Naive thymus-derived CD4-positive, alpha-beta T cell (primary cell): ENCODE measurements at places on chromosomes 2 and 18. TPM values are rescaled to one million over a fixed set of nuclear protein-coding genes. Genes with fewer than 3 reads are reported as not detected.

- H3K27ac ChIP-seq: no peak overlapping the region
- H3K4me3 ChIP-seq: no peak overlapping the region
- H3K4me1 ChIP-seq: no peaks in the 10 kb centered on the region
- DNase-seq: no peak
- no peaks in the 10 kb centered on the region for H3K27me3 ChIP-seq
Observed at GRCh38 chr2:237987268-237987667, 20.5 kb downstream of the UBE2F start.

- DNase-seq: no peak
- H3K27ac ChIP-seq: no peak overlapping the region
Observed at GRCh38 chr2:84911135-84911678, 5.8 kb downstream of the TMSB10 start.

DNA sequence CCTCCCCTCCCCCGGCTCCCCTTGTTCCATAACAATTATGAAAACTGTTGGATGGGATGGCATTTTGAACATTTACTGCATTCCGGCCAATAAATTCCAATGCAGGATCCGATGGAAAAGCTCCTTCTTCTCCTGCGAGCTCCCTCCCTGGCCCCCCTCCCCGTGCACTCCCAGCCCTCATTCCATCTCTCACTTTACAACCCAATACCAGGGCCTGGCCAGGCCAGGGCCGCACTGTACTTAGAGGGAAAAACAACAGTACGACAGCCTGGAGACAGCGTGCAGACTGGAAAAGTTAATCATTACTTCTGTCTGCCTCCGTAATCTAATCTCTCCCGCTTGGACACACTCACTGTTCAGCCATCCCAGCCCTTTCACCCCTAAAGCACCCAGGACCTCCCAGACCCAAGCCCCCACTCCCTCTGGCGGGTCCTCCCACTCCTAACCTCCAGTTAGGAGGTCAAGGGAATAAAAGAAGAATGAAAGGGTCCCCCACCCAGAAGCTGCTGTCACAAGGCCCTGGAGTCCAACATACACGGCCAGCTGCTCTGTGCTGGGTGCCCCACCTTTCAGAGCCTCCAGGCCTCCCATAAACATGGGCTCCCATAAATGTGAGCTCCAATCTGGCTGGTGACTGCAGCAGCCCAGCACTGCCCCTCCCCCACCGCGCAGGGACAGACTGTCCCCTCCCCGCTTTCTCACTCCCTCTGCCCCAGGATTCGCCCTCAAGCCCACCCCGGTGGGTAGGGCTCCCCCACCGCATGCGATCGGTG lies 20.6 kb downstream of the SMAD7 start:
- peaks cover 73% of the 10 kb centered on the region for H3K4me1 ChIP-seq
- no peak overlapping the region for H3K4me3 ChIP-seq
- DNase-seq: no peak
- no peaks in the 10 kb centered on the region for H3K27me3 ChIP-seq
- H3K36me3 ChIP-seq: no peaks in the 10 kb centered on the region

- no peaks in the 10 kb centered on the region for H3K27me3 ChIP-seq
- no peak overlapping the region for H3K27ac ChIP-seq
- H3K4me3 ChIP-seq: no peak overlapping the region
Observed at GRCh38 chr2:201890453-201890852, 84.1 kb downstream of the CDK15 start.

DNA sequence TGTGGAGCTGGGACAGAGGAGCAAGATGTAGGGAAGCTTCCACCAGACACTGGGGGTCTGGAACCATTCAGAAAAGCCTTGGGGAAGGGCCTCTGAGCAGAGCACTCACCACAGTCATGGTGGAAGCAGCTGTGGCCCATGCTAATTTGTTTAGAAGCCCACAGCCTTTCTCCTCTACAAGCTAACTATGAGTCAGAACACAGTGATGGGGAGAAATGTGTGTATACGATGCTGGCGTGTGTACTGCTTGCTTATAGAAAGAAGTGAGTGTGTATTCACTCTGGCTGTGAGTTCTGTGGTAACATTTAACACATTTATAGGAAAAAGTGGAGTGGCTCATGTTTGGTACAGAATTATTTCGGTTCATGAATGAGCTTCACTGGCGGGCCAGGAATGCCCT lies 157.0 kb upstream of the ACAA2 start:
- H3K4me1 ChIP-seq: no peaks in the 10 kb centered on the region
- DNase-seq: no peak
- H3K4me3 ChIP-seq: no peak overlapping the region
- H3K27me3 ChIP-seq: no peaks in the 10 kb centered on the region
- no peaks in the 10 kb centered on the region for H3K36me3 ChIP-seq

Gene PIEZO2
- total RNA-seq: not detected

DNA sequence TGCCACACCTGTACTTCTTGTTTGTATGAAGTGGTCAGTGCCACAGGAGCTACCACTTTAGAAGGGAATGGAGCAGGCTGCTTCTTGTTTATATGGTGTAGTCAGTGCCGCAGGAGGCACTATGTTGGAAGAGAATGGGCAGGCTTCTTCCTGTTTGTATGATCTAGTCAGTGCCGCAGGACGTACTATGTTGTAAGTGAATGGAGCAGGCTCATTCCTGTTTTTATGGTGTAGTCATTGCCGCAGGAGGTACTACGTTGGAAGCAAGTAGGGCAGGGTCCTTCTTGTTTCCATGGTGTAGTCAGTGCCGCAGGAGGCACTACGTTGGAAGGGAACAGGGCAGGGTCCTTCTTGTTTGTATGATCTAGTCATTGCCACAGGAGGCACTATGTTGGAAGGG lies 27.3 kb downstream of the TPO start:
- H3K27me3 ChIP-seq: no peaks in the 10 kb centered on the region
- H3K4me3 ChIP-seq: no peak overlapping the region
- DNase-seq: no peak
- no peak overlapping the region for H3K27ac ChIP-seq
- H3K36me3 ChIP-seq: no peaks in the 10 kb centered on the region
- H3K4me1 ChIP-seq: no peaks in the 10 kb centered on the region

- no peaks in the 10 kb centered on the region for H3K36me3 ChIP-seq
- H3K27me3 ChIP-seq: peaks cover 5% of the 10 kb centered on the region
- H3K4me1 ChIP-seq: no peaks in the 10 kb centered on the region
- H3K27ac ChIP-seq: no peak overlapping the region
- H3K4me3 ChIP-seq: no peak overlapping the region
Observed at GRCh38 chr2:29393676-29394075, 278.5 kb downstream of the CLIP4 start.

GRCh38 chr18:78953566-78953965 lies 26.1 kb upstream of the SALL3 start:
- H3K36me3 ChIP-seq: no peaks in the 10 kb centered on the region
- no peaks in the 10 kb centered on the region for H3K4me1 ChIP-seq
- H3K4me3 ChIP-seq: no peak overlapping the region
- DNase-seq: no peak
- no peak overlapping the region for H3K27ac ChIP-seq

- DNase-seq: no peak
- peak overlapping the region; percentile 86 for H3K4me3 ChIP-seq
- H3K4me1 ChIP-seq: peaks cover 9% of the 10 kb centered on the region
- H3K36me3 ChIP-seq: no peaks in the 10 kb centered on the region
- peak overlapping the region; percentile 73 for H3K27ac ChIP-seq
Observed at GRCh38 chr2:182716650-182716979, 558 bp downstream of the DNAJC10 start.

DNA sequence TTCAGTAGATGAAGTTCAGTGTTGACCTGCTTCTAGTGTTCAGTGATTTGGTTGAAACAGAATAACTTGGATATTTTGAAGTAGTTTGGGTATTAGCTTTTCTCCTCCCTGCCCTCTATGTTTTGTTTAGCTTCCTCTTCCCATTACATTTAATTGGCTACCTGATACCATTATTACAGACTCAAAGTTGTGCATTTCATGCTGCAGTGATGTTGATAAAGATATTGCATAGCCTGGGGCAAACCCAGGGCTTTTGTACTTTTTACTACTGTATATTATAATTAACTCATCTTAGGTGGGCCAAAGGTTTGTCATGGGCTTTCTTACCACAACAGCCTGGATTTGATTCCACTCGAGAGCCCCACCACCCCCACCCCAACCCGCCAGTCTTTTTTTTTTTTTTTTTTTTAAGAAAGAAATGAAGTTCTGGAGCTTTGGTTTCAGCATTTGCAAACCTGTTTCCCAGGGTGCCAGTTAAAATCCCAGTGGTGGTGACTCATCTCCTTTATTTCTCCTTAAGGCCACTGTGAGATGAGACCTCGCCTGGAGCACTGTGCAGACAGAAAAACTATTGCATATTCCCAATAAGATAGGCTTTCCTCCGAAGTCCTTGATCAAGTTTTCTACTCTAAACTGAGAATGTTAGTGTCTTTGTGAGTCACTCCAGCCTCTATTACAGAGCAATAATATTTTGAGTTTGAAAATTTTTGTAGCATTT lies 393.7 kb upstream of the FANCL start:
- no peaks in the 10 kb centered on the region for H3K36me3 ChIP-seq
- no peaks in the 10 kb centered on the region for H3K4me1 ChIP-seq
- no peak overlapping the region for H3K4me3 ChIP-seq
- no peak overlapping the region for H3K27ac ChIP-seq

- no peaks in the 10 kb centered on the region for H3K36me3 ChIP-seq
- H3K27me3 ChIP-seq: no peaks in the 10 kb centered on the region
- no peak overlapping the region for H3K4me3 ChIP-seq
- H3K27ac ChIP-seq: no peak overlapping the region
- DNase-seq: no peak
Observed at GRCh38 chr2:168480356-168480755, 24.3 kb downstream of the CERS6 start.

DNA sequence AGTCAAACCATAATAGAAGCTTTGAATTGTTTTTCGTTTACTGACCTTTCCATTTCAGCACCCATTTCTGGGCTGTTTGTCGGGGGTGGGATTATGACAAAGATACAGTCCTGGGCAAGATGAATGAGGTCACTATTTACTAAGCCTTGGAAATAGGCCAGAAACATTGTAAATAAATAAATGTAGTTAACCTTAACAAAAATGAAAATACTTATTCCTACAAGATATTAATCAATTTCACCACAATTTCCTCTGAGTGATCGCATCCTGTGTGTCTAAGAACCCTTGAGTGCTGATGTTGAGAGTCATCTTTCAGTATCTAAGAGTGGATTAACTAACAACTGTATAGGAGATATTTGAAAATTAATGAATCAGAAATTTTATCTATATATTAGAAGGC lies 14.0 kb downstream of the ITGA4 start:
- no peak overlapping the region for H3K4me3 ChIP-seq
- H3K36me3 ChIP-seq: peaks cover 14% of the 10 kb centered on the region
- no peaks in the 10 kb centered on the region for H3K27me3 ChIP-seq
- peak overlapping the region; percentile 5 for H3K27ac ChIP-seq
- H3K4me1 ChIP-seq: peaks cover 65% of the 10 kb centered on the region
- DNase-seq: no peak

- no peaks in the 10 kb centered on the region for H3K4me1 ChIP-seq
- H3K4me3 ChIP-seq: no peak overlapping the region
- no peaks in the 10 kb centered on the region for H3K27me3 ChIP-seq
- DNase-seq: no peak
Observed at GRCh38 chr2:15643791-15644585, 52.3 kb downstream of the DDX1 start.

Gene NYAP2
- not detected for total RNA-seq

Gene ELOA2
- not detected for total RNA-seq

Gene L3MBTL4
- total RNA-seq: 0.24 and 0.25 TPM in 2 replicates

DNA sequence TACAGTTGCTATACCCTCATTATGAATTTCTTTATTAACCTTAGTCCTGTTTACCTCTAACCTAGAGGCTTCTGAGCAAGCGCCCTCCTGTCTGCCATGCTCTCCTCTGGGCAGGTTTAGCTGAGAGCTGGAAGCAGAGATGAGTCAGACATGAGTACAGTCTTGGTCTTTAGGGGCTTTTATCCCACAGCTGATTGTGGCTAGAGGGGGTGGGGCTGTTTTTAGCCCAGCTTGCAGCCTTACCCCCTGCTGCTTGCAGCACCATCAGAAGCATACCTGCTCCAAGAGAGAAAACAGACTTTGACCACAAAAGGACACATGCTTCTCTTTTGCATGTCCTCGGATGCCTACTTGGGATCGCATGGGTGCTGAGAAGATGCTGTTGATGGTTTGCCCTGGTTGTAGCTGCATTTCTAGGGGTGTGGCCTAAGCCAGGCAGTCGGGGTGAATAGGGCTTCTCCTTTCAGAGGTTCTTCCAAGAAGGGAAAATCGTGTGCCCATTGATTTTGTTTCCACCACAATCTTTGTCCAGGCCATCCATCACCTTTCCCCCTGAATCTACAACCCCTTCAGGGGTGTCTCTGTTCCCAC lies 115.0 kb upstream of the LGALSL start:
- no peak overlapping the region for H3K4me3 ChIP-seq
- H3K4me1 ChIP-seq: no peaks in the 10 kb centered on the region
- no peaks in the 10 kb centered on the region for H3K36me3 ChIP-seq

Gene GPR55
- total RNA-seq: 7.8 TPM

Gene NPPC
- total RNA-seq: not detected

DNA sequence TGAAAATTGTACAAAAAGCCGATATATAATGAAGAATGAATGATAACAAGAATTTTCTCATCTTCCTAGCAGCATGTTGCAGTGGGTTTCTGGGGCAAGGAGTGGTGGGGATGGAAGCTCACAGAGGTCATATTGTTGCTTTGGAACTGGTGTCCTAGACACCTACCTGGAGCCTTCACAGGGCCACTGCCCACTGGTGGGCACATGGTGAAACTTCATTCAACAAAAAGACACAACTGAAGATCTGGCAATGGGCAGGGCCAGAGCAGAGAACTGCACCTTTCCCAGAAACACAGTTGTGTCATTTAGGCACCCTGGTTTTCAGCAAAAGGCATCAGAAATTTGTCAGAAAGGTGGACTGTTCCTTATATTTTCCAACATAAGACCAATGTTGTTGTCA lies 115.3 kb downstream of the FHOD3 start:
- no peak for DNase-seq
- H3K4me1 ChIP-seq: no peaks in the 10 kb centered on the region
- H3K27ac ChIP-seq: no peak overlapping the region
- no peaks in the 10 kb centered on the region for H3K27me3 ChIP-seq
- H3K36me3 ChIP-seq: no peaks in the 10 kb centered on the region

- H3K27me3 ChIP-seq: no peaks in the 10 kb centered on the region
- no peak overlapping the region for H3K4me3 ChIP-seq
- H3K4me1 ChIP-seq: no peaks in the 10 kb centered on the region
Observed at GRCh38 chr2:67446491-67446911, 49.4 kb downstream of the ETAA1 start.

DNA sequence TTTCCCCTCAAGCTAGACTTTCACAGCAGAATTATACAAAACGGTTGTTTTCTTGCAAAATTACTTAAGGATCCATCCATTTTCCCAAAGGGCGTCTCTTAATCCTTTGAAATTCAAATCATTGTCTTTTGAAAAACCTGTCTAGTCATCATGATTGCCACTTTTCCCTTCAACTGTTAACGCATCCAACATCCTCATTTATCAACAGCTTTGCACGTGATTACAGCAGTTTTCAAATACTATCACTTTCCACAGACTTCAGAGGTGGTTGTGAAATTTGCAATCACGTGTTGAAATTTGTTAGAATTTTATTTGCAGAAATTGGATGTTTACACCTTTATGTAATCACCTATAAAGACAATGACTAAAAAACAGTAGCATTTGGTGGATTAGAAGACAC lies 304.4 kb upstream of the SLC39A10 start:
- no peaks in the 10 kb centered on the region for H3K4me1 ChIP-seq
- no peaks in the 10 kb centered on the region for H3K27me3 ChIP-seq
- no peak overlapping the region for H3K4me3 ChIP-seq
- H3K36me3 ChIP-seq: no peaks in the 10 kb centered on the region
- H3K27ac ChIP-seq: no peak overlapping the region
- no peak for DNase-seq

- H3K27ac ChIP-seq: no peak overlapping the region
- H3K4me3 ChIP-seq: no peak overlapping the region
- H3K27me3 ChIP-seq: no peaks in the 10 kb centered on the region
- no peaks in the 10 kb centered on the region for H3K36me3 ChIP-seq
Observed at GRCh38 chr2:147297820-147298219, 547.0 kb upstream of the ACVR2A start.
